ENCODE measurements at places on chromosomes 7 and 10. TPM values are rescaled to one million over a fixed set of nuclear protein-coding genes. Genes with fewer than 3 reads are reported as not detected.

UNCX gene
- not detected for total RNA-seq

HOXA1 gene
- total RNA-seq: 0.76 TPM

ELFN1 gene
- total RNA-seq: not detected

LIPM gene
- total RNA-seq: not detected

CAV2 gene
- total RNA-seq: 0.26 TPM

ADAM22 gene
- total RNA-seq: 5.2 TPM

ADAM12 gene
- not detected for total RNA-seq

NKX2-3 gene
- total RNA-seq: not detected

SNCG gene
- not detected for total RNA-seq

BTAF1 gene
- total RNA-seq: 43.4 TPM

C10orf53 gene
- total RNA-seq: not detected

MALRD1 gene
- total RNA-seq: not detected

RASA4B gene
- 14.8 TPM for total RNA-seq

RTKN2 gene
- total RNA-seq: 2.9 TPM

CALML5 gene
- not detected for total RNA-seq

SH2D4B gene
- total RNA-seq: 0.09 TPM

WNT2 gene
- not detected for total RNA-seq

SEMA3C gene
- not detected for total RNA-seq
